ENCODE measurements at places on chromosomes 13 and 19.

DNA sequence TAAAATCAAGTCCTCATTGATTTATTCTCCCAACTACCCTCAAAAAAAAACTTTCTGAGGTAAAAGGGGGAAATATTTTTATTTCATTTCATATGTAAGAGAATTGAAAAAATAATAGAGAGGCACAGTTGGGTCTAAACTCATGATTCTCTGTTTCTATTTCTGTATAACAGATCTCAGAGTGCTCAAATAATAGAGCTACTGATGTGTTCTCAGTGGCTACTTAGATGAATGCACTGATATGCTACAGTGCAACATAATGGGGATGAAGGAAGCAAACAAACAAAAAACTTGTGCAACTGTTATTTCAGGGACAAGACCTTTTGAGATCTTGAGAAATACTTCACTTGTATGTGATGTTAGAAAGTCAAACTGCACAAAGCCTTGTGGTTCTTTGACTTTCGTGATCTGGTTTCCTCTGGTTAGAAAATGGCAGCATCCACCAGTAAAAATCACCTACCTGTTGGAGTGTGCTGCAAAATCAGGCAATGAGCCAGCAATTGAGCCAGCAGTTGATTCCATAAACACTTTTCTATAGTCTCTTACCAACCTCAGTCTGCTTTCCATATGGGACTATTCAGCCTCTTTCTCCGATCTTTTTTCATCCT, 9.7 kb upstream of the DACH1 start:
- no peak for DNase-seq

- DNase-seq, result no peak
These were observed 550 bp upstream of the DLL3 start for GRCh38 chr19:39497996-39498797.

- DNase-seq, result no peak
These were observed 864 bp downstream of the FTL start for GRCh38 chr19:48965806-48966540.

- DNase-seq, result no peak
These were observed 139.2 kb downstream of the KDM4B start for GRCh38 chr19:5108123-5108596.

DNA sequence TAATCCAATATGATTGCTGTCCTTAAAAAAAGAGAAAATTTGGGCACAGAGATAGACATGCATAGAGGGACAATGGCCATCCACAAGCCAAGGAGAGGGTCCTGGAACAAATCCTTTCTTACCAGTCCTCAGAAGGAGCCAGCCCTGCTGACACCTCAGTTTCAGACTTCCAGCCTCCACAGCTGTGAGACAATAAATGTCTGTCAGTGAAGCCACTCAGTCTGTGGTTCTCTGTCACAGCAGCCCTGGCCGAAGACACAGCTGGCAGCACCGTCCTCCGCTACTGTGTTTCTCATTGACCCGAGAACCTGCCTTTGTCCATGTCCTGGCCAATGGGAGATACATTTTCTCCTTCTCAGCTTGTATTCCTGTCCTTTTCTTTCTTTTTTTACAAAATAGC, 207.9 kb downstream of the TM9SF2 start:
- no peak for DNase-seq

GRCh38 chr13:101942038-101942437, 459.8 kb downstream of the FGF14 start:
- DNase-seq, result no peak

DNA sequence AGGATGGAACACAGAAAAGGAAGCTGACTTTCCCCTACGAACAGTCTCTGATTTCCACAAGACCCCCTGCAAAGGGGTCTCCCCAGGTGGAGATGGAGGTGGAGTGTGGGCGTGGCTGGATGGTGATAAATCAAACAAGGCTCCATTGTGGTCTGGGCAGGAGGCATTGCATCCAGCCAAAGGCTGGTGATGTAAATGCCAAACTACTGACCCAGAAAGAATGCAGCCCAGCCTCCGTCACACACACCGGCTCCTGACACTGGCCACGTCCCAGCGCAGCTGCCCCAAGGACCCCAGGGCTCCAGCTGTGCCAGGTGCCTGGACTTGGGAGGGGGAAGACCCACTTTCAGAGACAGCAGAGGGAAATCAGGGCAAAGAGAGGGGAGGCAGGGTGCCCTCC, 6.3 kb downstream of the SLC7A1 start:
- DNase-seq, result no peak

- no peak for DNase-seq
These were observed at the start of gene HPN for GRCh38 chr19:35041548-35042055. Gene HPN, plus strand, starts transcription at chr19:35041721. Its CDS starts 786 bp downstream, at chr19:35042507.

DNA sequence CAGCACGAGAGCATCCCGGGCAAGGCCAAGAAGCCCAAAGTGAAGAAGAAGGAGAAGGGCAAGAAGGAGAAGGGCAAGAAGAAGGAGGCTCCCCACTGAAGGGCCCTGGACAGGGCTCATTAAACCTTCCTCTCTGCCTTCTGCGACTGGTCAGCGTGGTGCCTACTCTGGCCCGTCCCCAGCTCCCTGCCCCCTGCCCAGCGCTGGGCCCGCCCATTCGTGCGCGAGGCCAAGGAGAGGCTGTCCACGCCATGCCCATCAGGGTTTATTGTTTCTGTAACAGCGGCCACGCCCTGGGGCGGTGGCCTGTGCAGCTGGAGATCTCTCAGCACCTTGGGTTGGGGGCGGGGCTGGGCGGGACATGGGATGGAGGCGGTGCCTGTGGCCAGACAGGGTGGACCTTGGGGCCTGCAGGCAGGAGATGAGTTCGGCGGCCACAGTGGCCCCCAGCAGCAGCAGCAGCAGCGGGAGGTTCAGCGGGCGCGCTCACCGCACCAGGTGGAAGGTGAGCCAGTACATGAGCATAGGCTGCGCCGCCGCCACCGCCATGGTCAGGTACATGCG, 897 bp downstream of the C19orf33 start:
- DNase-seq, result no peak

Measured in vagina (tissue), 2 donors.